ENCODE measurements at places on chromosomes 1 and 21.

- peak; percentile 61 for DNase-seq
These were observed 362 bp downstream of the ZBTB48 start for GRCh38 chr1:6580119-6580592.

DNA sequence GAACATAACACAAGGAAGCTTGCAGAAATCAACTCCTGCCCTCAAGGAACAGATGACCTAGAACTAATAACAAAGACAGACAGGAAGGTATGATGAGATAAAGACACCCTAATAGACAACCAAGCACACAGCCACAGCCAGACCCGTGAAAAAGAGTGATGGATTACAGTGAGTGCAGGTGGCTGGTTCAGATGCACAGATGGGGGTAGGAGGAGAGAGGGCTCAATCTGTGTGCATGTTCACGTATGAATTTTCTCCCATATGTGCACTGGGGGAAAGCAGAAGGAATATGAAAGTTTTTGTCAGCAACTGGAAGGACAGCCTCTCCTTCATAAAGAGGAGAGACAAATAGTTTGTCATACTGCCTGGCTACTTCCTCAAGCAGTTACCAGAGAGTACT, 367.1 kb downstream of the PBX1 start:
- DNase-seq, result no peak

GRCh38 chr1:44970317-44970716, 16.1 kb downstream of the EIF2B3 start:
- DNase-seq, result no peak

- no peak for DNase-seq
These were observed 3.6 kb upstream of the TNNT2 start for GRCh38 chr1:201381130-201381529.

DNA sequence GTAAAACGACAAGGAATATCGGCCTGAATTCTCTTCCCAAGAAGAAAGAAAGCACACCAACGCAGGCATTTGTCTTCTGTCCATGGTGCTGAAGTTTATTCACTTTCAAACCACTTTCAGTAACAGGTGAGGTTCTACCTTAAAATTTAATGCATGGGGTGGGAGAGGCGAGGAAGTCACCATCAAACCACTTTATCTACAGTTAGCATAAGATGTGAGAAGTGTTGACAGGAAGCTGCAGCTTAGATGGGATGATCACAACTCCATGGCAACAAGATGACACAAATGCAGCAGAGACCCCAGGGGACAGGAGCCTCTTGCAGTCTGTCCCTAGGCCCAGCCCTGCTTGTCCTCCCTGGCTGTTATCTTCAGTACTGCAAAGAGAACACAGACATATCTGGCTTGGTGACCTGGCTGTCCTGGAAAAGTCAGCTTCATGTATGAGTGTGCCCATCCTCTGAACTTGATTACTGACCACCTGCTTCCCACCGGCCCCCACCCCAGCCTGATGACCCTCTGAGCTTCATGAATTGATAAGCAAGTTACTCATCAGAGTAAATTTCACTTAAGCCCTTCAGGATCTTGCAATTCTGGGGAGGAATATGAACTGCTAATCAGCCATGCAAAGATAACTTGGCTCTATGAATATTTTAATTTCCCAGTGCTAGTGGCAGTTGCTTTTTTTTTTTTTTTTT, 1.8 kb downstream of the NPPA start:
- DNase-seq, result peak; percentile 19

GRCh38 chr21:19999369-20000272, 998.6 kb upstream of the NCAM2 start:
- DNase-seq, result no peak

DNA sequence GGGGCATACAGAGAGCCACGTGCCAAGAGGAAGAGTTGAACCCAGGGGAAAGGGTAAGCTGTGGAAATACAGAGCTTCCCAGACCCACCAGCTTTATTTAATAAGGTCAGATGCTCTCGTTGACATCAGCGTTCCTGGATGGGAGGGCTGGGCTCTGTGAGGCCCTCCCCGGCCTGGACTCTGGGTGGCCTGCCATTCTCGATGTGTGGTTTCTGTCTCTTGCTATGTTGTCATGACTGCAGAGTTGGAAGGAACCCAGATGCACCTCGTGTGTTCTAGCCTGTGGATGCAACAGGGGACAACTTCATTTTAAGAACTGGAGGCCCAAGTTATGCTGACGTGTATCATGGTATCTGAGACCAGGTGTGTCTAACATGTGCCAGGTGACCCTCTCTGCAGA, 101.7 kb downstream of the PCBP3 start:
- no peak for DNase-seq

- peak; percentile 68 for DNase-seq
These were observed 563 bp upstream of the NFIA start for GRCh38 chr1:61081686-61082310.

DNA sequence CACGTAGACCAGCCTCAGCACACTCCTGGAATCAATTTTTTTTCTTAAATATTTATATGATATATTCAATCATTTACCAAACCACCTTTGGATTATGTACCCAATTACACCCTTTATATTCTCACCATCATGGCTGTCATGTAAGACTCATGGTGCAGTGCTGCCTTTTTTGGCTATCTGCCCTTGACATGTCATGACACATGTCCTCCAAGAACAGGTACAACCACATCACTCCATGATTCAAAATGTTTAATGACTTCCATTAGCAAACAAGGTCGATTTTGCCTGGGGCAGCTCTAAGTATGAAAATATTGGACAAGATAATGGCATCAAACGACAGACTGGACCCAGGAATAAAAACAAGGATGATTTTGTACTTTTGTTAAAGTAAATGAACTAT, 861.1 kb upstream of the ADAMTS5 start:
- DNase-seq, result no peak

DNA sequence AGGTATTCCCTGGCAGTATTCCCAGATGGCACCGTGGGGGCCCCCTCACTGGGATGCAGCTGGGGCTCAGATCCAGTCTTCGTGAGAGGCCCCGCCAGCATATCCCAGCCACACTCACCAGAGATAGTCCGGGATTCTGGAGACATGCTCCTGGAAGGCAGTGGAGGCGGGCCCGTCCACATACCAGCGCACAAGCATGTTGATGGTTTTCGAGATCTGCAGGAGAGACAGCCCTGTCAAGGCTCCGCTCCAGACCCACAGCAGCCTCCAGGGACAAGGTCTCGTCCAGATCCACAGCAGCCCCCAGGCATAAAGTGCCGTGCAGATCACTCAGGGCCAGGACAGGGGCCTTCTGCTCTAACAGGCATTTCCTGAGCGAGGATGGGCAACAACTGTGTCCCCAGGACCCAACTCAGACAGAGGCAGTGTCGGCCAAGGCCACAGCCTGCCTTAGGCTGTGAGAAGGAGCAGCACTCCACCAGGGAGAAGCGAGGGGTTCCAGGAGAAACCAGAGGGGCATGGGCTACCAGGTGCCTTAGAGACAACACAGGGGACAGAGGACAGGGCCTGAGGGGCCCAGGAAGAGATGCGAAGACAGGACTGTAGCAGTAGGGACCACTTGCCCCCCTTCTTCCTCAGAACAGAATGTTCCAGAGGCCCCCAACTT, 14.8 kb downstream of the LSS start:
- no peak for DNase-seq

DNA sequence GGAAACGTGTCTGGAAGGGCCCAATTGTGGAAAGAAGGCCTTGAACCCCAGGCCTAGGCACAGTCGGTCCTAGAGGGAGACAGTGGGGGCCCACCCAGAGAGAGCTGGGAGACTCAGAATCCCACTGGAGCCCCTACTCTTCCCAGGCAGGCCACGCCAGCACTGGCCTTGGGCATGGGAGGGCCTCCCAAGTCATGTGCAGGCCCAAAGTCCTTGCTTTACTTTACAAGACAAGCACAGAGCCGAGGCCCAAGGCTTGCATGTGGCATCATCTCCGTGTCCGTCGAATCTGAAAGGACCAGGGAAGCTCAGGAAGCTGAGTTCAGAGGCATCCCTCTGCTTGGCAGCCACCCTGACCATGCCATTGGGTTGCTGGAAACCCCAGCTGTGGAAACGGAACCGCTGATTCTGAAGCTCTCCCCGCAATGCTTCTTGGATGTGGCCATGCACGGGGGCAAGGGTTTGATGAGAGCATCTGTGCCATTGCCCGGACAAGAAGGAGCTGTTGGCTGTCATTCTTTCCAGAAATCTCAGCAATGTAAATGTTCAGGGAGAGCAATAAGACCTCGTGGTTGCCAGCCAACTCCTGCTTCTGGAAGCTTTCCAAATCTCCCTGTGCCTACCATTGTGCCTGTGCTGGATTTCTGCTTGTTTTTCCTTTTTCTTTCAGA, 32.8 kb downstream of the ABCG1 start:
- DNase-seq, result no peak
